Frontal cortex (tissue), 4 donors: ENCODE measurements at places on chromosomes 12 and 14. TPM values are rescaled to one million over a fixed set of nuclear protein-coding genes. Genes with fewer than 3 reads are reported as not detected.

GRCh38 chr12:132336451-132337413, 7.3 kb upstream of the GALNT9 start:
- DNase-seq = no peak

DNA sequence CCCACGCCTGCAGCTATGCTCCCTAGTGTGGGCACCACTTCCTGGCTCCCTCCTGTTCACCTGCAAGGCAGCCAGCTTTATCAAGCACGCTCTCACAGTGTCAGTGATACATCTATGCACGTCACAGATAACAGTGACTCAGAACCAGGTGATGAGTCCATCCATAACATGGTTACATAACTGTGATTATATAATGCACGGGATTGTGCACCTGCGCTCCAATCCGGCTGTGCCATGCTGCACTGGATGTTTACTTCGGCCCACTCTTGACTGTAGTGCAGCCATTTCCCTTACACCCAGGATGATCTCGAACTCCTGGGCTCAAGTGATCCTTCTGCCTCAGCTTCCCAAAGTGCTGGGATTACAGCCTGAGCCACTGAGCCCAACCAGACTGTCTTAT, 38.4 kb upstream of the CEP83 start:
- DNase-seq = no peak

GRCh38 chr12:6193853-6194815, 6.1 kb upstream of the CD9 start:
- DNase-seq = no peak

DNA sequence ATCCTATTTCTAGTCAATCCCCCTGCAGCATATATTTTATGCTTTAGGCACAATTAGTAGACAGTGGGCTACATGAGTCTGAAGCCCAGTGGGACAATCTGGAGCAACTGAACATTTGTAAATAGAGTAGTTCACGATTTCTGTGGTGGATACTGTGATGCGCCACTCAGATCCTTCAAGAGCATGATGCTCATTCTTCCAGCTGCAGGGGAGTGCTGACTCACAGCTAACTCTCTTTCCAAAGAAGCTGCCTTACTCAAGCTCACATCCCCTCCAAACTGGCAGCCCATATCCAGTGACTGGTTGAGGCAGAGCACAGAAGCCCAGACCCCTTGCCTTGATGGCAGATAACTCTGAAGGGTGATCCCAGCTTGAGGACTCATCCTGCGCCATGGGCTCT, 224.2 kb upstream of the EEA1 start:
- no peak for DNase-seq

GRCh38 chr12:131131808-131132117, 178.1 kb downstream of the ADGRD1 start:
- DNase-seq = no peak

GRCh38 chr12:58359084-58359483, 417.7 kb downstream of the ATP23 start:
- no peak for DNase-seq

GRCh38 chr12:19018302-19018970, 111.1 kb upstream of the PLEKHA5 start:
- no peak for DNase-seq

DNA sequence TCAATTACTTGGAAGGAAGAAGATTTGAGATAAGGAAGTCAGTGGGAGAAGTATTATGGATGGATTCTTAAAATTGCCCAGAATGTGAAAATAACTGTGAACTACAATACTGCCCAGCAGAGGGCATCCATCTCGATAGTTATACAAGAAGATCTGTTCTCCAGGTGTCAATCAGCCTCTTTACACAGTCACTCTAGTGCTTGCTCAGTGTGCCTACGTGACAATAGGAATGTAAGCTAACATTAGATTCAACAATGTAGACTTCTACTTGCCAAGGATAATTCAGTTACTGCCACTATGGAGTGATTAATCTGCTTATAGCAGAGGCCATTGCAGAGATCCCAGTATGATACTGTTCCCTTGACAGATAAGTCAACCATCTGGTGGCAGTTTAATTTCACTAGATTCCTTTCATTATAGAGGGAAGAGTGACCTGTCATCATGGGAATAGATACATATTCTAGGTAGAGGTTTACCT, 10.6 kb upstream of the MAP4K5 start:
- DNase-seq = no peak

- no peak for DNase-seq
Measured at GRCh38 chr12:45801625-45802024, 72.1 kb downstream of the ARID2 start.

- no peak for DNase-seq
Measured at GRCh38 chr14:27123162-27123561, 525.3 kb upstream of the NOVA1 start.

DNA sequence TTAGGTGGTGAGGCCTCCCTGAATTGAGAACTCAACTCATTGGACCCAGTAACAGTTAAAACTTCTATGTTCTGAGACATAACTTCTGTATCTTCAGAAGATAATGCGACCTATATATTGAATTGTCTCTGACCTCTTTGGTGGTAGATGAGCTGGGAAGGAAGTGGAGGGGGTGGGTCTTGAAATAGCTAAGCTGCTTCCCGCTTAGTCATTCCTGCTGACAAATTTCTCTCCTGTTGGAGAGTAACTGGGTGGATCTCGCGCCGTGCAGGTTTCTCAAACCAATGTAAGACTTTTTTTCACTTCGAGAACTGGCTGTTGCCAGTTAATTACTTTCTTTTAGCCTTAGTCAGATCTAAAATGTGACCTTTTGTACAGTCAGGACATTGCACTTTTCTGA, 100.8 kb downstream of the PPHLN1 start:
- no peak for DNase-seq

RIMBP2 gene
- total RNA-seq = 47.7 TPM

PTGER2 gene
- under 0.01 TPM for total RNA-seq

LRP1 gene
- total RNA-seq = 63.2 TPM

TSPAN31 gene
- 38.3 TPM for total RNA-seq

SERPINA6 gene
- total RNA-seq = not detected
